OCI-LY7 (cell line): ENCODE measurements at places on chromosomes 1 and 21.

DNA sequence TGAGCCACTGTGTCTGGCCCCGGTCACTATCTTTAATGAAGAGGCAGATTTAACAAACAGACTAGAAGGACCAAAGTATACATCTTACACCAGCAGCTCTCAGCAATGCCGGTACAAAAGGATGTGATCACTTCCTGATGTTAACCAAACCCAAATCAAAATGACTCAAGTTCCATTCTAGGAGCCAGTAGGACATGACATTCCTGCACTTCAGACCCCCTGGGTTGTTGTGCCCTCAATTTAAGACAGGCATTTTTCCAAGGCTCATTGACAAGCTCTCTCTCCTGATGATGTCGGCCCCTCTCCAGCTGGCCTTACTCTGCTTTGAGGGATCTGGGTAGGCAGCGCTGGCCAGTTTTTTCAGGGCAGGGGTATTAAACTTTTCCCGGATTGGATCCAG lies 35.1 kb downstream of the YARS1 start:
- no peak for DNase-seq

DNA sequence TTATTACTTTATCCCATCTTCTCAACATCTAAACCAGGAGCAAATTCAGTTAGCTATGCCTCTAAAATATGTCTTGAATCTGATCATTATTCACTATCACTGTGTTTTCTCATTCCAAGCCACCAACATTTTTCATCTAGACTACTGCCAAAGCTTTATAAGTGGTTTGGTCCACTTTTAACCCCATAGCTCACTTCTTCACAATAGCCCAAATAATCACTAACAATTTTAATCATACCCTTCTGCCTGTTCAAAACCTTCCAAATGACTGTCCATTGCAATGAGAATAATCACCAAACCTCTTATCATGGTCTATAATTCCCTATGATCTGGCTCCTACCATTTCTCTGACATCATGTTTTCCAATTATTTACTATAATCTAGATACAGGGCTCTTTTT lies 149.8 kb upstream of the ZNHIT6 start:
- DNase-seq: no peak

DNA sequence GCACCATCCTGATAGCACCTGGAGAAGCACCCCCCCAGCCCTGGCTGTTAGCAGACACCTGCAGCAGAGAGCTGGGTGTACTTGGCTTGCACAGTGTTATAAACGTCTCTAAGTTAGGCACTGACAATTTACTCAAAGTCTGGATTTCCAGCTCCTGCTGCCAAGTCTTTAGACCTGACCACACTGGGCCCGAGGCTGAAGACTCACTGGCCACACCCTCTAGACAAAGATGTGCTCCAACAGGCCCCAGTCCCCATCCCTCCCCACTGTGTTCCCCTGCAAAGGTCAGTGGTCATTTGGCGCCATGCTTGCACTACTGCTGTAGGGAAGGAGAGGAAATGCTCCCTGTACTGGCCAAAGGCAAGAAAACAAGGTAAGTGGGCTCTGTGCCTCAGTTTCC lies 31.1 kb downstream of the PADI6 start:
- no peak for DNase-seq

DNA sequence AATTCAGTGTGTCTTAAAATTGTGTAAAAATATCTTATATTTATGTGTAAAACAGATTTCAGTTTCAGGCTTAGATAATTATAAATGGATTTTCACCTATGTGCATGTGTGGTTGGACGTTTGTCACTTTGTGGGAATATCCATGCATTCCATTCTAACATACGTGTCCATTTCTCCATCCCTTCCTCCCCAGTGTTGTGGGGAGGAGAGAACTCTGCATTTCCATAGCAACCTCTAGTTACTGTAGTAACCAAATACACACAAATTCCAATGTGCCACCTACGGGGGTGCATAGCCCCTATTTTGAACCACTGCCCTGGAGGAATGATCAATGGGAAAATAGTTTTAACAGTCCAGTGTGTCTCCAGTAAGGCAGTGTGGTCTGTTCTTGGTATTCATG lies 79.0 kb downstream of the RASAL2 start:
- no peak for DNase-seq

- no peak for DNase-seq
These were observed at the start of gene RGS5 for GRCh38 chr1:163202833-163203451. RGS5 (minus strand) TSS chr1:163202916; CDS start chr1:163202835, 81 bp downstream.

DNA sequence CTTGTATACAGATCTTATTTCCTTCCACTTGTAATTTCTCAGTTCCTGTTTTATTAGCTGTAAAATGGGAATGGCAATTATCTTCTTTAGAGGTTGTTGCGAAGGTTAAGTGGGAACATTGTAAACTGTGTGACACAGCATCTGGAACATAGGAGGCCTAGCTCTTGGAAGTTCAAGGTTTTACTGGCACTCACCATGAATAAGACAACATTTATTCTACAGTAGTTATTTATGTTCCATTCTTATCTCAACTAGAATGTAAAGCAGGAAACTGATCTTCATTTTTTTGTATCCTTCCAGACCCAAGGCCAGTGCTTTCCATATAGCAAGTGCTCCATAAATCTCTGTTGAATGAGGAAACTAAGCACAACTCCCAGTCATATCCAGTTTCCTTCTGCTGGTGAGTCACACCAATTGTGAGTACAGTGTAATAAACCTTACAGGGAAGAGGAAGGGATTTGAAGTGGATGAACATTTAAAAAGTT lies 1.4 kb downstream of the BCL10 start:
- peak; percentile 30 for DNase-seq

DNA sequence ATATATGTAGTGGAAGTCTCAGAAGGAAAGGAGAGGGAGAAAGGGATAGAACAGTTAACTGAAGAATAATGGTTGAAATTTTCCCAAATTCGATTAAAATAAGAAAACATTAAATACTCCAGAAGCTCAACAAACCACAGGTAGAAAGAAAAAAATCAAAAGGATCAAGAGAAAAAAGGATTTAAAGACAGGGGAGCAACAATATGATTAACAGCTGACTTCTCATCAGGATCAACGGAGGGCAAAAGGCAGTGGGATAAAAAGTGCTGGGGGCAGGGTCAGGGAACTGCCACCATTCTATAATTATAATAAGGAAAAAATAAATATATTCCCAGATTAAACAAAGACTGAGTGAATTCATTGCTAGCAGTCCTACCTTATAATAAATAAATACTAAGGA lies 55.3 kb downstream of the CDKN2C start:
- no peak for DNase-seq

DNA sequence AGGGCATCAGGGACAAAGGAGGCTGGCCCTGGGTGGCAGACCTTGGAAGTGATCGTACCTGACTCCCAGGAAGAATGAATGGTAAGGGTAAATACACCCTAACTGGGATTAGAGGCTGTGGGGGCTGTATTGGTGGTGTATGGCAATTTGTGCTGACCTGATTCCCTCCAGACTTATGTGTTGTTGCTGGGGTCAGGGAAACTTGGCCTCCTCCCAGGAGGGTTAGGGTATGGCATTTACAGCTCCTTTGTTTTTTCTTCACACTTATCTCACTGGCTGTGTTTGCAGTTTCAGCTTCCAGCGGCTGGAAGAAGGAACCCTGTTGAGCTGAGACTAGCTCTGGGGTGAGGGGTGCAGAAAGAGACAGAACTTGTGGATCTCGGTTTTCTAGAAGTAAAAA lies 8.2 kb downstream of the VANGL1 start:
- no peak for DNase-seq

GRCh38 chr1:20578062-20578461 lies 10.8 kb upstream of the CDA start:
- DNase-seq: no peak

GRCh38 chr1:58966103-58966916 lies 182.5 kb upstream of the JUN start:
- DNase-seq: peak; percentile 84

DNA sequence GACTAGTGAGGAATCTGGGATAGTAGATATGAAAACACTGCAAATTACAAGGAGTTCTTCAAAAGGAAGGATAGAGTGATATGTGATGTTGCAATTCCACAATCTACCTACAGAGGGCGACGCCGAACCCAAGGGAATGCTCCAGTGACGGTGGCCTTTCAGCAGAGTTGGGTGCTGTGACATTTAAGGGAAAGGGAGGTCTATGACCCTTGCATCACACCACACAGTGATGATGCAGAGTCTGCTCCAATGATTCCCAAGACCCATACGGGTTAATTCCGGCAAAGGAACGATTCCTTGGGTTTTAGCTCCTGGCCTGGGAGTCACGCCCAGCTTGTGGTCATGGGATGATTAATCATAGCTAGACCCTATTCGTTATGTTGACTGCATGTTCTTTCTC lies 123.0 kb upstream of the IGSF21 start:
- DNase-seq: peak; percentile 54

DNA sequence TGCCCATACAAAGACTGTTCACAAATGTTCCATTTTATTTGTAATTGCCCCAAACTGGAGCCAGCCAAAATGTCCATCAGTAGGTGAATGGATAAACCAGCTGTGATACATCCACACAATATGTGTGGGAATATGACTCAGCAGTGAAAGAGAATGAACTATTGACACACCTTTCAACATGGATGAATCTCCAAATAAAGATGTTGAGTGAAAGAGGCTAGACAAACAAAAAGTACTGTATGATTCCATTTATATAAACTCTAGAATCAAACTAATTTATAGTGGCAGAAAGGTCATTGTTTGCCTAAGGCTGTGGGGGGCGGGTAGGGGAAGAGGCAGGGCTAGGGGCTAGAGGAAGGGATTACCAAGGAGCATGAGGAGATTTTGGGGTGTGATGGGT lies 4.5 kb downstream of the DHCR24 start:
- no peak for DNase-seq

- DNase-seq: no peak
These were observed 11.5 kb downstream of the PTCH2 start for GRCh38 chr1:44831516-44831915.

- DNase-seq: no peak
These were observed 72.9 kb upstream of the RGS4 start for GRCh38 chr1:162996261-162996660.

DNA sequence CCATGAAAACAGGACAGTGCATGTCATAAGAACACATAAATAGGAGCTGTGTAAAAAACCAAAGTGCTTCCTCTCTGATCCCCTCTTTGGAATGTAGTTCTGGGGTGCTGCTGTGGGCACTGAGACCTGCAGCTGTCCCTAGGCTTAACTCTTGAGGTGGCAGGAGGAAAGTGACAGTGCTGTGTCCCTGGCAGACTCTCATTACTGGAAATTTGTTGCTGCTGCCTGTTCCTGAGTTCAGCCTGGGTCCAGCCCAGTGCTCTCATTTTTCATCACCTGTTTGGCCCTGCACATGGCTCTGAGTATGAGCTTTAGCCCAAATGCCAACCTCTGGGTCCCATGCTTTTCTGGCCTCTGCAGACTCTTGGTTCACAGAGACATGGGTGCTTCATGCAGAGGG lies 329.3 kb downstream of the DSCAM start:
- DNase-seq: no peak

DNA sequence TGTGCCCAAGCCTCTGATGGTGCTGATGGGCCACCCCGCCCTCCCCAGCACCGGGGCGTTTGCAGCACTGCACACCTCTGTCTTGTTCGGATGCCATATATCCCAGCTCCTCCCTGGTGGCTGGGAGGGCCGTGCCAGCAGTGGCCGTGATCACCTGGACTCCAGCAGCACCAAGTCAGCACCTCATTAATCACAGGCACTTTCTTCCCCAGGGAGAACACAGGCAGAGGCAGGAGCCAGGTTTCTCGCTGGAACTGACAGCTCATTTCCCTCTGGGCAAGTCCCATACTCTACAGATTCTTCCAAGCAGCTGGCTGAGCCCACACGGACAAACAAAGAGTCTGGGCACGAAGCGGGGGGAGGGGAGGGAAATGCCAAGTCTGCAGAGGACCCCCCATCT lies 141.7 kb upstream of the EDN2 start:
- DNase-seq: no peak

GRCh38 chr1:219092206-219092605 lies 81.5 kb upstream of the LYPLAL1 start:
- DNase-seq: no peak

GRCh38 chr1:35854989-35855700 lies 27.9 kb upstream of the AGO1 start:
- DNase-seq: peak; percentile 7

DNA sequence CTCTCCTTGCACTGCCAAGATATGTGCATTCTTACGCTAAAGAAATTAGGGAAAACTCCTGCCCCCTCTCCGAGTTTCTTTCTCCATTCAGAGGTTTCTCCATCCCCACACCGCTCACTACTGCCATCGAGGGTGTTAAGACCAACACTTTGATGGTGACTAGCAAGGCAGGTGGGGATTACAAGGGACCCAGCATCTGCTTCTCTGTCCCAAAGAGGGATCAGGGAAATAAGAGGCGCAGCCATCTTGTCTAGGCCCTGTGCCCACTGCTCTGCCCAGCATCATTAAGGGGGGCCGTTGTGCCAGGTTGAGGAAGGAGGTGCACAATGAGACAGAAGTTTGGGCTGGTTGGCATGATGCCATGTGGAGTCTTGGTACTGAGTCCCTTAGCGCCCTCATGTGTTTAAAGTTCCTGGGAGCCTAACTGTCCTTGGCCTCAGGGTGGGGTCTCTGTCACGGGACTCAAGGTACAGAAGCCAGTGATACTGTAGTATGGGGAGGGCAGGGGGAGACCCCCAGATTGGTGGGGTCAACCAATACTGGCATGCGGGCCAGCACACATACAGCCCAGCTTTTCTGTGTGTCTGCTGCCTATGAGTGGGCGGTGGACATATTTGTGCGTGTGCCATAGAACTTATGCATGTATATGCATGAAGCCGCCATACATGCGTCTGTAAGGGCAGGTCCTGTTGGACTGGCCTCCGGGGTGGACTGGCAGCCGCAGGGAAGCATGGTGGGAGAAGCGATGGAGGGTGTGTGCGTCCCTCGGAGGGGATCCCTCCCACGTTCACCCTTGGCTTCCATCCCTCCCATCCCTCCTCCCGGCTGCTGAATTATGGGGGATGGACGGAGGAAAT lies 5.5 kb downstream of the EFNA3 start:
- DNase-seq: peak; percentile 59

DNA sequence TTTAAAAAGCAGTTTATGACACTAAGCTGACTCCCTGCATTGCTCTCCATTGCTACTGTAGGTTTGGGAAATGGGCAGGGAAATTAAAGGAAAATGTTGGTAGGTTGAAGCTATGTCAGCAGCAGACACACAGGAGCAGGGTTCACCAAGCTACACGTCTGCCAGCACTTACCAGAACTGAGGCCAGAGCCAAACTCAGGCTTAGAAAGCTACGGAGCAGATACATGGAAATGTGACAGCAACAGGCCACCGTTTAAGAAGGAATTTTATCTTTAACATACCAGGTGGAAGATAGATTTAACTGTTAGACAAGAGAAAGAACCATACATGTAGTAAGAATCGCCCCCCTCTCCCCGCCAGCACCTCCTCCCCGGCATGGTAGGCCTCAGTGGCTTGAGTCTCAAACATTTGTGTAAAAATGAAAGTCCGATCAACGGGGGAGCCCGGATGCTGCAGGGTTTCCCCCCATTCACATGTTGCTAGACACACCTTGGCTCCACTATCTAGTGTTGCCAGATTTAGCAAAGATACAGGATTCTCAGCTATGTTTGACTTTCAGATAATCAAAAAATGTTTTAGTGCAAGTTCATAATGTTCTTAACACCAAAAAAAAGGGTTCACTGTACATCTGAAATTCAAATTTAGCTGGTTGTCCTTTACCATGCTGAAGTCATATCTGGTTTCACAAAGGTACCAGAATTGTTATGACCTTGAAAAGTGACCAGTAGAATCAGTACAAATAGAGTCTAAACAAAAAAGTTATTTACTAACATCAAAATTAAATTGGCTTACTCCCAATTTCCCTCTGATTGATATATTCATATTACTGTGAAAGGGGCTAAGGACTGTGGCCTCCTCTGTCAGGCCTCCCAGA lies 6.7 kb downstream of the OR2T11 start:
- DNase-seq: no peak
